ENCODE measurements at places on chromosomes 4 and X. TPM values are rescaled to one million over a fixed set of nuclear protein-coding genes. Genes with fewer than 3 reads are reported as not detected.

The GIMD1 gene
- total RNA-seq: not detected

The XK gene
- total RNA-seq: not detected

The FANCB gene
- 1.5 TPM for total RNA-seq

The TMSB4X gene
- total RNA-seq: 9,789 TPM

The EMCN gene
- 43.6 TPM for total RNA-seq

The CLTRN gene
- 2.1 TPM for total RNA-seq

The PLS3 gene
- total RNA-seq: 293 TPM

The NUDT11 gene
- 6.9 TPM for total RNA-seq

The PAGE4 gene
- total RNA-seq: not detected

The PCYT1B gene
- total RNA-seq: not detected

The TCEAL6 gene
- not detected for total RNA-seq

The PUDP gene
- 30.0 TPM for total RNA-seq

The TAF7L gene
- 1.7 TPM for total RNA-seq

The SCFD2 gene
- 13.9 TPM for total RNA-seq

The TMPRSS11A gene
- not detected for total RNA-seq

The FAM149A gene
- 1.2 TPM for total RNA-seq

The PJA1 gene
- total RNA-seq: 19.0 TPM

The TMSB15C gene
- 3.5 TPM for total RNA-seq

All from glomerular endothelial cell (primary cell).